ENCODE measurements at places on chromosomes 12 and 14. TPM values are rescaled to one million over a fixed set of nuclear protein-coding genes. Genes with fewer than 3 reads are reported as not detected.

The GCN1 gene
- 137 TPM for total RNA-seq

DNA sequence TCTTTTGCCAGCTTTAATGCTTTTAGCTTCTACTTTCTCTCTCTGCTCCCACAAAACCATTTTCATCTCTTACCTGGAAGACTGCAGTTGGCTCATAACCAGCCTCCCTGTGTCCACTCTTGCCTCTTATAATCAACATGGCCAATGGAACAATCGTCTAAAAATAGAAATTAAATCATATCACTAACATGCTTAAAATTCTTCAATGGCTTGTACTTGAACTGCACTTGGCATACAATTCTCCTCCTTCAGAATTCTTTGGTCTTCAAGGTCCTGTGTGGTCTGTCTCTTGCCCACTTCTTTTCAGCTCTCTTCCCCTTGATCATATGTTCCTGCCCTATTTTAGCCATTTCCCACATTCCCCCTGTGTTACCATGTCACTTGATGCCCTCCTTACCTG lies 342.2 kb downstream of the ATP23 start:
- no peaks in the 10 kb centered on the region for H3K27me3 ChIP-seq
- no peak overlapping the region for H3K27ac ChIP-seq
- no peak overlapping the region for H3K4me3 ChIP-seq
- H3K36me3 ChIP-seq = peaks cover 4% of the 10 kb centered on the region
- no peaks in the 10 kb centered on the region for H3K4me1 ChIP-seq
- no peak for DNase-seq

The SNRNP35 gene
- total RNA-seq = 16.3 TPM

The MYO1H gene
- 0.11 TPM for total RNA-seq

The NKX2-8 gene
- not detected for total RNA-seq

- no peak overlapping the region for H3K27ac ChIP-seq
- no peak for DNase-seq
- no peak overlapping the region for H3K4me3 ChIP-seq
Measured at GRCh38 chr12:115093261-115093660, 409.3 kb upstream of the TBX3 start.

DNA sequence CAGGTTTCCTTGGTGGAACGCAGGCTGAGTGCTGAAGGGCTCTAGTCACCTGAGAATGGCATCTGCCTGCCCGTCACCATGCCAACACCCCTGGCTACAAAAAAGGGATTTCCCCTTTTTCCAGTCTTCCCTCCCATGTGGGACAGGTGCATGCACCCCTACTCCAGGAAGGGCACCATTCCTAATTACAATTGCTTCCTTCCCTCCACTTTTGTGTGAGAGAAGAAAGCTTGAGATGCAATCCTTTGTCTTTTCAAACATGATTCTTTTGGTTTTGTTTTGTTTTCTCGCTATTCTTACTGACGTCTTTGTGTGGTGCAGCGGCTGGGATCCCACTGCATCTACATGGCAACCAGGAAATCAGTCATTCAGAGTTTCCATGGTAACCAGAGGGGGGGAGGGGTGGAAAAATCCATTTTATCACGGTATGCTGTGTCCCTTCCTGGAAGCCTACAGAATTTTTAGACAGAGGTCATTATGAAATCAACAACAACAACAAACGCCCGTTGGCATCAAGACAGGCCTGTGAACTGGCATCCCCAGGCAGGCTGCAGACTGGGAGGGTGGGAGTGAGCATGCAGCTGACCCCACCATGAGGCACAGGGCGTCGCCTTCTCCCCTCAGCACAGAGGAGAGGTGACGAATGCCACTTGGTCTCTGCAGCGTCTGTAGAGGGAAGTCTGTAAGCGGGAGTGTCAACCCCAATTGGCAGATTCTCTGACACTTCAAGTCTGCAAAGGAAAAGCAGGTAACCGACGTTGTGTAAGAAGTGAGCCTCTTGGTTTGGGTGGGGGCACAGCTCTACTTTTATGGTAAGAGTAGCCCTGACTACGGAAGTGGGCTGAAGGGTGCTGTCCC lies 13.6 kb upstream of the GNG2 start:
- DNase-seq = peak; percentile 81
- H3K4me1 ChIP-seq = peaks cover 5% of the 10 kb centered on the region
- H3K4me3 ChIP-seq = peak overlapping the region; percentile 72
- no peaks in the 10 kb centered on the region for H3K36me3 ChIP-seq

GRCh38 chr14:69650948-69651369 lies 39.6 kb downstream of the SUSD6 start:
- no peaks in the 10 kb centered on the region for H3K27me3 ChIP-seq
- no peak overlapping the region for H3K27ac ChIP-seq
- no peak for DNase-seq
- no peaks in the 10 kb centered on the region for H3K36me3 ChIP-seq
- no peak overlapping the region for H3K4me3 ChIP-seq

The INSM2 gene
- total RNA-seq = not detected

- DNase-seq = peak; percentile 54
- no peaks in the 10 kb centered on the region for H3K4me1 ChIP-seq
- no peak overlapping the region for H3K27ac ChIP-seq
- no peaks in the 10 kb centered on the region for H3K27me3 ChIP-seq
- no peaks in the 10 kb centered on the region for H3K36me3 ChIP-seq
- H3K4me3 ChIP-seq = peak overlapping the region; percentile 75
Measured at GRCh38 chr12:52964556-52965336, 15.8 kb downstream of the KRT18 start.

DNA sequence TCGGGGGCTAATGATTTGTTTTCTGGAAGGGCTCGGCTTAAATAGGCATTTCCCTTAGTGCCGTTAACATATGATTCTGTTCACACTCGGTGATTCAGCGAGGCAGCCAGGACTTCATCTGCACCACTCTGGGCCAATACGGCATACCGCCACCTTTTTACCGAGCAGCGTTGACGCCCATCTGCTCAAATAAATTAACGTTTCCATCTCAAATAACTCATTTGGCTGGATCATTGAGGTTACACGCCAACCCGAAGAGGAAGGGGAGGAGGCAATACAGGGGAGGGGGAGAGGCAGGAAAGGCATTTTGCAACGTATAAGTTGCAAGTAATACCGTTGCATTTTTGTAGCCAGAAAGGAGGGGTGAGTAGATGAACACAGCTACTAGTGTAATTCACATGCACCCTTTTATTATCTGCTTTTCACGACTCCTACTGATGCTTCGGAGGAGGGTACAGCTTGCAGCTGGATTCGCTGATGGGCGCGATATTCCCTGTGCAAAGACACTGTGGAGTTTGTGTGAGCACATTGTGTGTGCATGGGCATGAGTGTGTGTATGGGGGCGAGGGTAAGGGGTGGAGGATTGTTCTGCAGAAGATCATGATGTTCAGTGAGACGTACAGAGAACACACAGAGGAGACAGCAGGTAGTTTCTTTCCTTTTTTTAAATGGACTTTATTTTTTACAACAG lies 45.9 kb downstream of the MAP1LC3B2 start:
- H3K27me3 ChIP-seq = no peaks in the 10 kb centered on the region
- DNase-seq = no peak
- no peaks in the 10 kb centered on the region for H3K36me3 ChIP-seq
- H3K27ac ChIP-seq = no peak overlapping the region
- peaks cover 3% of the 10 kb centered on the region for H3K4me1 ChIP-seq

All from H9 (cell line).